ENCODE measurements at places on chromosomes 7 and 10.

DNA sequence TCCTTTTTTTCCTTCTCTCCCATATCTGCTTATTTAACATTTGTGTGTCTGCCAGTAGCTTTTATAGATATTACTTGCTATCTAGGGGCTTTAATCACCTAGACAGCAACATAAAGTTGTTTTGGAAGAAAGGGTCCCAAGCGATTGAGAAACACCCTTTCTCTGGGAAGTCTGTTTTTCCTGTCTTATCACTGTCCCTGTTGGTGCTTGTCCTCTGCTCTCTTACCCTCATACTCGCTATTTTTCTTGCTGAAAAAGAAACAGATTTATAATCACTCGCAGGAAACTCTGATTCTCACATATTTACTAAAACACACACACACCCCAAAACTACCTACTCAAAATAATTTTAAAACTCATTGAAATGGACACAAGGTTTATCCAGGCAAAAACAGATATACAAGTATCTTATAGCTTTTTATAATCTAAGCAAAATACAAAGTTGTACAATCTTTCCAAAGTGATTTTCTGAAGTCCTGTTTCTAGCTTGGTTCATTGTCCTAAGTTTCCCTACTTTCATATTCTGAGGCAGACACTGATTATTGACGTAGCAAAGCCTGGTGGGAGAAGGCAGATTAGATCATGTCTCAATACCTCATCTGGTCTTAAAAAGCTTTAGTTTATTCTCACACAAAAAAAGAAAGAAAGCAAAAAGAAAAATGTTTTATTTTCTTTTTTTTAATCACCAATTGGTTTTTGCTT is 157.3 kb downstream of the CACNA2D1 start:
- no peak for DNase-seq

- DNase-seq, result no peak
These were observed 34.2 kb downstream of the CAMK2B start for GRCh38 chr7:44291066-44291732.

- DNase-seq, result no peak
These were observed 190.1 kb upstream of the STK17A start for GRCh38 chr7:43392638-43393330.

GRCh38 chr7:159207393-159207792 is 62.7 kb upstream of the VIPR2 start:
- no peak for DNase-seq

DNA sequence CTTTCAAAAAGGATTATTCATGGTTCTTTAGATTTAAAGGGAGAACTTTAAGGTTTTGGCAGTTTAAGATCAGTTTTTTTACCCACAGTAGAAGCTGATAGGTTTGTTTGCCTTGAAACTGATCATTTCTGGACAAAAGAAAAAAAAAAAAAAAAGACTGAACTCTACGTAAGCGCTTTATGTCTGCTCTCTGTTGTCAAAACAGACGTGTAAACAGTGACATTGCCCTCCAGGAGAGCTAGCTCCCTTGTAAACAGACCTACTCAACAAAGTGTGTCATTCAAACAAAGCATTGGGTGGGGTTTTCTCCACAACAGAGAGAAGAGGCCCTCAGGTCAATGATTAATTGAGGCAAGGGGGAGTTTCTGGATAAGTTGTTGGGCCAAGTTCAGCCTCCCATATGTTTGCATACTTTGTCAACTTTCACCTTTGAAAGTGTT is 568.1 kb upstream of the LRRN3 start:
- no peak for DNase-seq

GRCh38 chr10:129849452-129849750 is 114.7 kb downstream of the EBF3 start:
- DNase-seq, result no peak

DNA sequence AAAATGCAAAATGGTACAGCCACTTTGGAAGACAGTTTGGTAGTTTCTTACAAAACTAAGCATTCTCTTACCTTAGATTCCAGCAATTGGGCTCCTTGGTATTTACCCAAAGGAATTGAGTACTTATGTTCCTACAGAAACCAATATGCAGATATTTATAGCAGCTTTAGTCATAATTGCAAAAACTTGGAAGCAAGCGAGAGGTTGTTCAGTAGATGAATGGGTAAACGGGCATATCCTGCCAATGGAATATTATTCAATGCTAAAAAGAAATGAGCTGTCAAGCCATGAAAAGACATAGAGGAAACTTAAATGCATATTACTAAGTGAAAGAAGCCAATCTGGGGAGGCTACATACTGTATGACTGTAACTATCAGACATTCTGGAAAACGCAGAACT is 926.7 kb downstream of the TYW1 start:
- no peak for DNase-seq

GRCh38 chr10:49096890-49097445 is 18.4 kb downstream of the VSTM4 start:
- no peak for DNase-seq

DNA sequence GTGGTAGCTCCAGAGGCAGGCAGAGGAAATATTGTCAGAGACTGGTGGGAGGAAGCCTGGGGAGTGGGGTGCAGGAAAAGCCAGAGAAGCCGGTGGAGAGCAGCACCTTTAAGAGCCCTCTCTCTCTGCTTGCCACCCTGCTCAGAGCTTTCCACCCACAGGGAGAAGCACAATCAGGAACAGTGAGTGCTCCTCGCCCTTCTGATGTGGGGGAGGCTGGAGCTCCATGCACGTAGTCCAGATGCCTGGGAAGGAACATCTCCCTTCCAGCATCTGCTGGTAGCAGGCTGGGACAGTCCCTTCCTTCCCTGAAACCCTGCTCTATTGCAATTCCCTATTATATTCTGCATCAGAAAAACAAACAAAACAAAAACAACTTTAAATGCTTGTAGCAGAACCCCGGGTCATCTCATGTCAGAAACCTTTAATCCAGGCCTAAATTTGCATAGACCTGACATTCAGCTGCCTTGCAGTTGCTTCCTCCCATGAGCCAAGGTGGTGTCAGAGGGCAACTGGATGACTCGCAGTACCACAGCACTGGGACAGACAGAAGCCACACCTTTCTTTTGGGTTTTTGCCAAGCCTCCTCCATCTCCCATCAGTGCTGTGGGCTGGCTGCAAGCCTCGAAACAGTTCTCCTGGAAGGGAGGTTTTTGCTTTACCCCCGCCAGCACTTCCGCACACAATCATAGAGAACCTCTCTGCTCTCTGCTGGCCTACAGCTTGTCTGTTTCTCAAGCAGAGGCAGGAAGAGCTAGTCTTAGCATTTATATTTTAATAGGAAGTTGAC is 13.1 kb downstream of the AVPI1 start:
- no peak for DNase-seq

GRCh38 chr7:84328571-84328970 is 134.0 kb upstream of the SEMA3A start:
- DNase-seq, result no peak

GRCh38 chr7:45082031-45082830 is 6.5 kb downstream of the NACAD start:
- no peak for DNase-seq

- no peak for DNase-seq
These were observed 183.0 kb upstream of the KCND2 start for GRCh38 chr7:120089968-120090367.

- no peak for DNase-seq
These were observed 2.9 kb downstream of the KLF6 start for GRCh38 chr10:3782146-3782450.

DNA sequence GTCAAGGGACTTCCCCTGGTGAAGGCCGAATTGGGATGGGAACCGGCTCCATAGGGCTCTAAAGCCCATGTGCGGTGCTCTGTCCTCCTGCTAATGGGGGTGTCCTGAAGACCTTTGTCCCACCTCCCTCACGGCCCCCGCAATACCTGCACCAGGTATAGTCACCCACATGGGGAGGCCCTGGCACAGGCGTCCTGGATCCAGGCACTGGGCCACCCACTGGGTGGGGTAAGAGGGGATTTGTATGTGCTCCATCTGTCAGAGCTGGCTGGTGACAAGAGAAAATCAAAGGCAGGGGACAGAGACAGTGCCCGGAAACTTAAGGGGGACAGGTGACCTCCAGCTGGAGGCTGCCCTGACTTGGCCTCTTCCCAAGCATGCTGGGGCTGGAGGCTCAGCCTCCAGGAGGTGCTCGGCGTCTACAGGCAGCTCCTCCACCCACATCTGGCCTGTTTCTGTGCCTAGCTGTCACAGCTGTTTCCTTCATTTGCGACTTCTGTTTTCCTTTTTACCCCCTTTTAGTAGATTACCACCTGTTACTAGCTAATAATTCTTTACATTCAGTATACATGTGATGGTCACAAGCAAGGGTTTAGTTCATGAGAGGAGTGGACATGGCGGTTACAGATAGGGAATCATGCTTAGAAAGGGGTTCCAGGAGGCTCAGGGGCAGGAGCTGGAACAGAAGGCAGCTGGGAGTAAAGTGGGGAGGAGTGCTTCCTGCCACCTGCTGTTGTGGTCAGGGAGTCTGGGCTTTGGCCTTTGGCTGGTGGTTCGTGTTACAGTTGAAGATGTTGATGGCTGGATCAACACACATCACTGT is 2.3 kb upstream of the CUZD1 start:
- no peak for DNase-seq

GRCh38 chr10:35813219-35813618 is 171.1 kb upstream of the FZD8 start:
- no peak for DNase-seq

DNA sequence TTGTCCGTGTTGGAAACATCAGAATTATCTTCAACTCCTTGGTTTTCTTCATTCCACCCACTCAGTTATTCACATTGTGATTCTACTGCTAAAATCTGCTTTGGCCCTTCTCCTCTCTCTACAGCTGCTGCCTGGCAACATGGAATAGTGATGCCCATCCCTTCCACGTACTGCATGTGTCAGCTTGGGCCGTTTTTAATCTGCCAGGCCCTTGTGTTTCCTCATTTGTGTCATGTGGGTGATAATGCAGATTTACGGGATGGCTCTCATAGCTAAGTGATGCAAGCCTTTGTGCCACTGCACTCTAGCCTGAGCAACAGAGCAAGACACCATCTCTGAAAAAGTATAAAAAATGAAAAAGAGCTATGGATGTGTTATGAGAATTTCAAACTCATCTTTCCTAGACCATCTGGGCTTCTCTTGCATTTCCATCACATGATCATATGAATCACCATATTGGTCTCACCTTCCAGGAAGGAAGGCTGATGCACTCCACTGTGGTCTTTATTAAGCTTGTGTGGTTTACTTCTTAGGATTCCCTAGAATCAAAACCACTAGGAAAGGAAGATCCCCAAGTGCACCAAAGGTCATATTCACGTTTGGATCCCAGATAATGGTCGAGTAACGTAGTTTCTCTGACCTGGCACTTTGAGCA is 20.6 kb upstream of the CELF2 start:
- DNase-seq, result no peak

- DNase-seq, result no peak
These were observed 96.4 kb downstream of the FAS start for GRCh38 chr10:89086801-89087521.

GRCh38 chr7:42854571-42855118 is 57.2 kb downstream of the C7orf25 start:
- no peak for DNase-seq

- no peak for DNase-seq
These were observed 37.1 kb downstream of the GPR26 start for GRCh38 chr10:123703195-123703790.

- no peak for DNase-seq
These were observed 214.3 kb downstream of the ELMO1 start for GRCh38 chr7:37234334-37234733.

DNA sequence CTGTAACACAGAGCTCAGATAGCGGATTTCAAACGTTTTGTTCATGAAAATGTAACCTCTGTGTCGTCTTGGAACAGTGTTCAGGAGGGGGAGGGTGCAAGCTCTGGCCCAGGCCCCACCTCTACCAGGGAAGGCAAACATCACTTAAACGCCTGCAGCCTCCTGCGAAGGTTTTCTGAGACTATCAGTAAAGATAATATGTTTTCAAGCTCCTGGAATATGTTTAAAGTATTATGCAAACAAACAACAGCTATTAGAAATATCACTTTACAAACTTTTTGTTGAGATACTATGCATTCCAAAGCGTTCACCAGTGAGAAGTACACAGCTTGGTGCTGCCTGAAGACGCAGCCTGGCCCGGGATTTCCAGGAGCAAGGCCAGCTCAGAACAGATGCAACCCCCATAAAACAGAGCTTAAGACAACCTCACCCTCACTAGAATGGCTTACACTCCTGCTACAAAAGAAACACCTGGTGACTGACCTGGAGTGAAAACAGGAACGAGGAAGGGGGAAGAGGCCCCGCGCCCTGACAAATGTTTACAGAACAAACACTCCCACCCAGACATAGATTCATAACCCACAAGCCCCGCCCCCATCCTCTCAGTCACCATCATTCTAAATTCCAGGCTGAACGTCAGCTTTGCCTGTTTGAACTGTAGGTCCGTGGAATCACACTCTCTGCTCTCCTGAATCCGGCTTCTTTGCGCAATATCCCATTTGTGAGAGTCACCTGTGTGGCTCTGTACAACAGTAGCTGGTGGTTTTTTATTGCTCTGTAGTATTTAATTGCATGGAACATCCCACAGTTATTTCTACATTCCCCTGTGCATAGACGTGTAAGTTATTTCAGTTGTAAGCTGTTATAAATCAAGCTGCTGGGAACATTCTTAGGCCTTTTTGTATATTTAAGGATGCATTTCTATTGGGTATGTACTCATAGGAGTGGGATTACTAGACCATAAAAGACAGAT is 155.0 kb downstream of the PTPRN2 start:
- DNase-seq, result no peak

DNA sequence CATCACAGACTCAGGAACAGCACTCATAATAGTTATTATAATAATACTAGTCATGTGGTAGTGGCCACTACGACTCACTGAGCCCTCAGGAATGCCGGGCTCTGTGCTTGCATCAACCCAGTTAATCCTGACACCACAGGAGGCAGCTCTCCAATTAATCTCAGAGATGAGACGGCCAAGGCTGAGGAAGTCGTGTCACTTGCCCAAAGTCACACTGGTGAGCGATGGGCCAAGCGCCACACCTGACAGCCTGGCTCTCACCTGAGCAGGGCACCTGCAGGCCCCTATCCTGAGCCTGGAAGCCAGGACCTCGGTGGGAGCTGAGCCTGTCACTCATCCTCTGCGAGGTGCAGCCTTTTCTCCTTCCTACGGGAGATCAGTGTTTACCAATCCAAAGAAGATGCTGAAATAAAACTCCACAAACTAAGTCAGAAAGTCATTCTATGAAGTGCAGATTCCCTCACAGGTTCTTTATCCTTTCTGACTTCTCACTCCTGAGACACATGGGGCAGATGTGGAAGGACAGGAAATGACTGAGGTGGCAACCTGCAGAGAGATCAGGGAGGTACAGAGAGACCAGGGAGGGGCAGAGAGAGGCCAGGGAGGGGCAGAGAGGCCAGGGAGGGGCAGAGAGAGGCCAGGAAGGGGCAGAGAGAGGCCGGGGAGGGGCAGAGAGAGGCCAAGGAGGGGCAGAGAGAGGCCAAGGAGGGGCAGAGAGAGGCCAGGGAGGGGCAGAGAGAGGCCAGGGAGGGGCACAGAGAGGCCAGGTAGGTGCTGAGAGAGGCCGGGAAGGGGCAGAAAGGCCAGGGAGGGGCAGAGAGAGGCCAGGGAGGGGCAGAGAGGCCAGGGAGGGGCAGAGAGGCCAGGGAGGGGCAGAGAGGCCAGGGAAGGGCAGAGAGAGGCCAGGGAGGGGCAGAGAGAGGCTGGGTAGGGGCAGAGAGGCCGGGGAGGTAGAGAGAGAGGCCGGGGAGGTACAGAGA is 38.5 kb downstream of the VIPR2 start:
- DNase-seq, result no peak

GRCh38 chr10:128040681-128041080 is 85.5 kb downstream of the MKI67 start:
- DNase-seq, result no peak

- no peak for DNase-seq
These were observed 45.1 kb downstream of the TMEM60 start for GRCh38 chr7:77753173-77753572.

GRCh38 chr10:79061441-79062315 is 7.1 kb upstream of the ZMIZ1 start:
- DNase-seq, result no peak

GRCh38 chr7:22885797-22886261 is 63.2 kb upstream of the TOMM7 start:
- no peak for DNase-seq
